ENCODE measurements at places on chromosomes 3 and 15. TPM values are rescaled to one million over a fixed set of nuclear protein-coding genes. Genes with fewer than 3 reads are reported as not detected.

Gene SNRK
- 80.8 TPM for total RNA-seq

Gene NEO1
- 231 TPM for total RNA-seq

Gene GOLGA8J
- total RNA-seq, result not detected

Gene ZNF592
- 14.4 TPM for total RNA-seq

Gene PPARG
- 1.3 TPM for total RNA-seq

Gene CLDN16
- total RNA-seq, result 0.63 TPM

Gene SPTSSB
- total RNA-seq, result 4.1 TPM

Gene HHATL
- total RNA-seq, result 1.3 TPM

Gene C3orf80
- total RNA-seq, result 5.6 TPM

Gene ADAMTS17
- 8.5 TPM for total RNA-seq

Gene CAMP
- not detected for total RNA-seq

Gene PLA1A
- 0.31 TPM for total RNA-seq

Gene ZIC4
- 1.3 TPM for total RNA-seq

Gene RBPMS2
- total RNA-seq, result not detected

Gene RTP3
- not detected for total RNA-seq

Gene PLOD2
- total RNA-seq, result 13.1 TPM

Gene PSTPIP1
- not detected for total RNA-seq

Gene COL6A5
- not detected for total RNA-seq

Gene DAZL
- not detected for total RNA-seq

Gene OTOL1
- not detected for total RNA-seq

Gene MESP2
- not detected for total RNA-seq

Gene GOLGA6A
- total RNA-seq, result not detected

Gene GP5
- not detected for total RNA-seq

Gene PCSK6
- total RNA-seq, result 16.3 TPM

Gene SCG5
- total RNA-seq, result 134 TPM

Gene IL16
- 1.3 TPM for total RNA-seq

Gene ZKSCAN7
- total RNA-seq, result 47.3 TPM

Gene ALPK3
- total RNA-seq, result 1.6 TPM

Gene STAC
- total RNA-seq, result 14.7 TPM

Gene BOC
- 33.8 TPM for total RNA-seq

Gene MRPS25
- 47.9 TPM for total RNA-seq

Gene ACKR4
- not detected for total RNA-seq

Gene PYGO1
- 57.0 TPM for total RNA-seq
